ENCODE measurements at places on chromosomes 5 and 9.
A peak's percentile ranks its signal among the peaks of the same experiment; 100 is the strongest.

GRCh38 chr5:56696900-56697299, 118.4 kb upstream of the MAP3K1 start:
- DNase-seq = no peak

DNA sequence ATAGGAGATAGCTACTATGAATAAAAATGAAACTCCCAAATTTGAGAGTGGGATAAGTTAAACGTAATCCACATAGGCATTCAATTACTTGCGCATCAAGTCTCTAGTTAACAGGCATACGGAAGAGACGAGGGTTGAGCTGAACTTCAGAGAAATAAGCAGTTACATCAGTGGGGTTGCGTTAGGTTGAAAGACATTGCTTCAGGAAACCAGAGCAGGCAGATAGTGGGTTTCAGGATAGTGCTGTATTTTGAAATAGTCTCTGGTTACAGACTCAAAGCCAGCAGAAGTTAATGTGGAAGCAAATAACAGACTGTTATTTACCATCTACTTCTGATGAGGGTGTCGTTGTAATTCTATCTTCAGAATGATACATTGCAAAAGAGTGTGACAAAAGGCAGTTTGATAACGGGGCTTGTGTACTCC, 533.4 kb downstream of the PDE4D start:
- DNase-seq = no peak

GRCh38 chr5:145324101-145324500, 511.0 kb downstream of the PRELID2 start:
- no peak for DNase-seq

GRCh38 chr5:179244044-179244443, 101.2 kb downstream of the ADAMTS2 start:
- no peak for DNase-seq

- DNase-seq = no peak
Measured at GRCh38 chr5:179369530-179369884, 24.2 kb upstream of the ADAMTS2 start.

DNA sequence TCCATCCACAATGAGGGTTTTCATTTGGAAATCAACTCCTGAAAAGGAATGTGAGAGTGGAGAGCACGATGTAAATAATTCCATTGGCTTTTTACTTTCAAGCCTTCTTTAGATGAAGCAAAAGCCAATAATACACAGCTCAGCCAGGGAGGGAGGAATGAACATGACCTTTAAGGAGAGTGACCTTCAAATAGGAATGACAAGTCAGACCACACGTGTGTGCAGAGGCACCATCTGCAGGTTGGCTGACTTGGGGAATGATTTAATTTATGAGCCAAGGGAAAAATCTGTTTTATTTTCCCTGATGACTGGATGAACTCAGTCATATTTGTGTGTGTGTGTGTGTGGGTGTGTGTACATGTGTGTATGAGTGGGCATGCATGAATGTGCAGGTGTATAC, 64.5 kb downstream of the RASEF start:
- no peak for DNase-seq

- DNase-seq = peak; percentile 65
Measured at GRCh38 chr9:470552-471194, 256.0 kb downstream of the DOCK8 start.

DNA sequence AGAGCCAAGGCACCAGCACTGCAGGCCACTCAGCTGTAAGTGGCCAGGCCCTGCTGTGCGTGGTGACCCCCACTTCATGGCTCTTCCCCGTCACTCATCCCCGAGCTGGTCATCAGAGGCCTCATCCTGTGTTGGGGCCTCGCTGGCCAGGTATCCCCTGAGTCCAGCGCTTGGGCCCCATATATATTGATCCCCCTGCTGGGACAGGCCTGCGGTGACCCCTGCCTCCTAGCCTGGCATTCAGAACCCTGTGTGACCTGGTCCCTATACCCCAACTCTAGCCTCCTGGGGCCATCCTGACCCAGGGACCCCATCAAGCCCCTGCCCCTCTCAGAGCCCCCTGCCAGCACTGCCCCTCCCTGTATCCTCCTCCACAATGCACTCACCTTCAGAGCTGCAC, 12.7 kb downstream of the GBGT1 start:
- DNase-seq = no peak

DNA sequence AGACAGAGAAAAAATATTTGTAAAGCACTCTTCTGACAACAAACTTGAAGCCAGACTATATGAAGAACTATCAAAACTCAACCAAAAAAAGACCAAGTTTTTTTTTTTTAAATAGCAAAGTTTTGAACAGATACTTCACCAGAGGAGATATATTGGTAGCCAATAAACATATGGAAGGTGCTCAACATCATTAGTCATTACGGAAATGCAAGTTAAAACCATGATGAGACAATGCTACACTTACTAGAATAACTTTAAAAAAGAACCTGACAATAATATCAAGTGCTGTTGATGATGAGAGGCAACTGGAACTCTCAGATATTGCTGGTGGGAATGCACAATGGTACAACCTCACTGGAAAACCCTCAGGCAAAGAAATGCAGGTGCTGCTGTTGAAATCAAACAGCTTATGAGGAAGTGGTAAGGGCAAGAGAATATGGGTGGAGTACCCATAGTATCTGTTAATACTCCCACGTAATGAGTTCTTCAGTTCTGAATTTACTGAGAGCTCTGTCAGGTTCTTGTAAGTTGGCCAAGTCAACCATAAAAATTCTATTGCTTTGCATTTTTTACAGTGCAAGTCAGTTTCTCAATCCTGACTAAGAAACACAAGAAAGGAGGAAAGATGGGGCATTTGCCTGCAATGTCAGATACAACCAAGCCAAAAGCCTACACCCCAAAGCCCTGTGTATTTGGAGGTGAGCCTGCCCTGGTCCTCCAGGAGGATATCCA, 87.3 kb upstream of the GNAQ start:
- DNase-seq = peak; percentile 38

- no peak for DNase-seq
Measured at GRCh38 chr5:174775081-174775480, 50.7 kb downstream of the MSX2 start.

GRCh38 chr9:6195714-6196360, 19.8 kb upstream of the IL33 start:
- no peak for DNase-seq

DNA sequence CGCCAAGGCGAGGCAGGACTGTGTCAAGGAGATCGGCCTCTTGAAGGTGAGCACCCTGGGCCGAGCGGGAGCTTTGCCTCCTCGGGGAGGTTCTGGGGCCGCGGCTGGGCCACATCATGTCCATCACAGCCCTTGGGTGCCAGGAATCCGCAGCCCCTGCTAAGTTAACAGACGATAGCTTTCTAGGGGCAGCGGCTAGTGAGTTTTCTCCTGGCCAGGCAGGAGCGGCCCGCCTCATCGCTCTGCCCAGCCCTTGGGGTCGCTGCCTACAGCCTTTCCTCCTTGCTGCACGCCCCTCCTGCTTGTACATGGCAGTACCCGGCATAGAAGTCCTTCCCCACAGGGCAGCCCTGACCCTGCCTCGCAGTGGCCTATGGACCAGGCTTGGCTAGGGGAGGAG, 56.2 kb downstream of the NEK6 start:
- DNase-seq = no peak

DNA sequence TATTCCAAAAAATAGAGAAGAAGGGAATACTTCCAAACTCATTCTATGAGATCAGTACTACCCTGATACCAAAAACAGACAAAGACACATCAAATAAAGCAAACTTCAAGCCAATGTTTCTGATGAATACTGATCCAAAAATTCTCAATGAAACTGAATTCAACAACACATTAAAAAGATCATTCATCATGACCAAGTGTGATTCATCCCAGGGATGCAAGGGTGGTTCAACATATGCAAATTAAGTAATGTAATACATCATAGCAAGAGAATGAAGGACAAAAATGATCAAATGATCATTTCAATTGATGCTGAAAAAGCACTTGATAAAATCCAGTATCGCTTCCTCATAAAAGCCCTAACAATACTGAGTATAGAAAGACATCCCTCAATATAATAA, 4.9 kb upstream of the RCL1 start:
- DNase-seq = no peak

GRCh38 chr9:124873664-124874063, 11.7 kb downstream of the ARPC5L start:
- peak; percentile 48 for DNase-seq

DNA sequence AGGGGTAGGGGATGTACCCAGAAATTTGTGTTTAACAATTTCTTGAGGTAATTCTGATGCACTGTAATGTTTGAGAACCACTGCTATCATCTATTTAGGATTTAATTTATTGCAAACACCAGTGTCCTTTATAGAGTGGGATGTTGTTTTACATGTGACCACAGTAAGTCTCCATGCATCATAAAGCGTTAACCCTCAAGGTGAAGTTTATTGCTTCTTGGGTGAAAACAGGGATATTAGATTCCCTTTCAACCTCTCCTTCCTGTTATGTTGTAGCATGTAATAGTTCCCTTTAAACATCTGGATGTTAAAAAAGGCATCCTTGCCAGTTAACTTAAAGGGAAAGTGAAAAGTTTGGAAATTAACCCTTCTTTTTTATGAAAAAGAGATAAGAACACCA, 35.8 kb upstream of the ATG10 start:
- no peak for DNase-seq

DNA sequence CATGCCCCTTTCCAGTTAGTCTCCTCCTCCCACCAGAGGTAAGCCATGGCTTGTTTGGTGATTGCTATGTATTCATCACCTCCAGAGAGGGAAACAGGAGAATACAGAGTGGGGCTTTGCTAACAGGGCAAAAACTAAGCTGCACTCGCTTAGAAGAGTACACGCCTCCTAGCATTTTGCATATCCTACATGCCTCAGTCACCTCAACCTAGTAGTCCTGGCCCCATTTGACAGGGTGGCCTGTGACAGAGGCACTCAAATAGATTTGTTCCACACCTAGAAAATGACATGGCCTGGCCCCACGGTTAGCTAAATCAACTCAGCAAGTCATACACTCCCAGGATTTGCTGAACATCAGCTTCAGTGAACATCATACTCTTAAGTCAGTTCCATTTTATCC, 90.7 kb downstream of the CYFIP2 start:
- DNase-seq = no peak

DNA sequence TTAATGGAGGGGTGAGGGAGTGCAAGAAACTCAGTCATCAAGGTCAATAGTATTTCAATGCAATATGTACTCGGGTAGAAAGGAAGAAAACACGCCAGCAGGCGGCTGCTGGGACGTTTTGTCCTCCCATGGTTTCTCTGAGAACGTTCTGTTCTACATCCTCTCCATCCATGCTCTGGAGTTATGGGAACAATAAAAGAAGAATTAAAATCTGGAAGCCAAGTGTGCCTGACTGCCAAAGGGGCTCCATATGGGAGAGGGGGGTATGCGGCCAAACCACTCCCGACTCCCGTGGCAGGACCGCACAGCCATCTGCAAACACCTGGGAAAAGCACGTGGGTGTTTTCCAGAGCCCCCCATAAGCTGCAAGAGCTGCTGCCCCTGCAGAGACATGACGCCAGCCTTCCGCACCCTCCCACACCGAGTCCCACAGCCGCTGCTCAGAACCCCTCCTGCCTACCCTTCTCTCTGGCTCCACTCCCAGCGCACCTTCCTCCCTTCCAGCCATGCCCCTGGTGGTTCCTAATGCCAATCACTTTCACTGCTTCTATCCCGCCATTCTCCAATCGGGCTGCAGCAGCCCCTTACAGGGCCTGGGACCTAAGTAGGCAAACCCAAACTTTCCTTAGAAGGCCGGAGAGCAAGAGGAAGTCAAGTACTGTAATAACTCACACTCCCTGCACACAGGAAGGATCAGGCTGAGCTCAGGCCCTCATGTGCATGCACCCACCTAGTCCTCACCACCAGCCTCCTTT, 241.6 kb downstream of the SYK start:
- DNase-seq = no peak

GRCh38 chr9:125568621-125569020, 138.4 kb downstream of the MAPKAP1 start:
- DNase-seq = no peak
